ENCODE measurements at places on chromosomes 12 and 14.

GRCh38 chr14:85252011-85252410, 277.9 kb upstream of the FLRT2 start:
- DNase-seq, result no peak

DNA sequence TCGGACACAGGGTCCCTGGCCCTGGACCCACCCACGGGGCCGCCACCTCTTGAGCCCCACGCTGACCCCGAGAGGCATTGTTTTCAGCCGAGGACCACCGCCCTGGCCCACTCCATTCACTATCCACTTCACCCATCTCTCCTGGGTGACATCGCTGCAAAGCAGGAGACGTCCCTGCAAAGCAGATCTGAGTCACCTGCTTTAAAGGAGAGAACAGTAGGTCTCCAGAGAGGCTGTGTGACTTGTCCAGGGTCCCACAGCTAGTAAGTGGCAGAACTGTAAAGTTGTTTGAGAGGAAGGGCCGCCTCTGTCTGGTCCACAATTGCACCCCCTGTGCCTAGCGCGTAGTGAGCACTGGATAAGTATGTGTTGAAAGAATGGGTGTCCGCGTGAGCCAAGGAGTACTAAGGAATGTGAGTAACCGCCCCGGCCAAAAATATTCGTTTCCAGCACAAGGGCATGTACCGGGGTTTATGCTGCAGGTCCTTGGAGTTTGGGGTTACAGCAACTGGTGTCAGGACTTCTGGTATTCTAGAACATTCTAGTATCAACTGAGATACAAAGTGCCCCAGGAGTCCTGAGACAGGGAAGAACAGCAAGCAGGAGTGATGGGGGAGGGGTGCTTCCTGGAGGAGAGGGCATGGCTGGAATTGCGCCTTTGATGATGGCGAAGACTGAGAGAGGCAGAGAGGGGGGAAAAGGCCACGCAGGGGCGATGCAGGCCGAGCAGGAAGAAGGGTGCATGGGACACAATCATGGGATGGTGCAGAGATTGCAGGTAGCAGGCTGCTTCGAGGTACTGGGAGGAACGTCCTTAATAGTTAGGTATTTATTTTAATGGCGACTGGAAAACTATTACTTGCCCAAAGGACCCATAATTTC, 91.1 kb downstream of the SCARB1 start:
- no peak for DNase-seq

GRCh38 chr12:110739488-110739887, 3.2 kb downstream of the PPP1CC start:
- no peak for DNase-seq

DNA sequence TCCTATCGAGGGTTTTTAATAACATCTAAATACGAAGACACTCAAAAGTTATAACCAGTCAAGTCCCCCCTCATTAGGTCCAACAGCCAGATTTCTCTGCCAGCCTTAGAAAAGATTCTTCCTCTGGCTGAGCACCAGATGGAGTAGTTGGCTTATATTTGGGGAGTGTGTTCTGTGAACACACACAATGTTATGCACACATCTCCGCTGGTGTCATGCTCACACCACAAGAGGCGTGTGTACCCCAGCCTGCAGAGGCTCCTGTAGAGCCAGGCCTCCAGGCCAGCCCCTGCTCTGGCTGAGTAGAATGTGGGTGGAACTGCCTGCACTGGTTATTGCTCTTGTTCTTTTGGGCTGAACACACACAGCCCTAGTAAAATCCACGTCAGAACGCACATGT, 64.0 kb downstream of the PIWIL1 start:
- no peak for DNase-seq

- no peak for DNase-seq
Observed at GRCh38 chr14:64940336-64940910, 2.1 kb downstream of the GPX2 start.

DNA sequence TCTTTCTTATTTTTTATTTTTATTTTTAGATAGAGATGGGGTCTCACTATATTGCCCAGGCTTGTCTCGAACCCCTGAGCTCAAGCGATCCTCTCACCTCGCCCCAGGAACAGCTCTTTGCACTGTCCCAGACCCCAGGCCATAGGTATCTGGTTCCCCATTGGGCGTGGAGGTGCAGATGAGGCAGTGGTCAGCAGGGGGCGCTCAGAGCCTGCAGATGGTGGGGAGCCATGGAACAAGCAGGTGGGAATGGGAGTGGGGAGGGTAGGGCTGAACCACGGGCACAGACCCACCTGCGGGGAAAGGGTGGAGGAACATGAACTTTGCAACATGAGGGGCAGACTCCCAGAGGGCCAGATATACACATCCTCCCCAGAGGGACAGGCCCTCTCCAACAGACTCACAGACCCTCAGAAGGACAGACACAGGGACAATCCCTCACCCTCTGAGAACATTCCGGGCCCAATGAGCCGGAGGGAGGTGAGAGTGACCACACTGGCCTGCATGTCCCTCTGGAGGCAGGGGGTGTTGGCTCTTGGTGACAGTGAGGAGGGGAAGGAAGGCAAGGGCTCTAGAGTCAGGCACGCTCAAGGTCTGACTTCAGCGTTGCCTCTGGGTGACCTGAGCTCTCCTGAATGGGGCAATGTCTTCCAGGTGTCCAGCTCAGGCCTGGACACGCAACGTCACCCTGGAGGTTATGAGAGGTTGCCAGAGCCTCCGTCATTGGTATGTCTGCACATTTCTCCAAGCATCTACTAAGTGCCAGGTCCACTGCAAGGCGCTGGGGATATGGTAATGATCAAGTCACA, 34.9 kb downstream of the KRT80 start:
- peak; percentile 56 for DNase-seq

DNA sequence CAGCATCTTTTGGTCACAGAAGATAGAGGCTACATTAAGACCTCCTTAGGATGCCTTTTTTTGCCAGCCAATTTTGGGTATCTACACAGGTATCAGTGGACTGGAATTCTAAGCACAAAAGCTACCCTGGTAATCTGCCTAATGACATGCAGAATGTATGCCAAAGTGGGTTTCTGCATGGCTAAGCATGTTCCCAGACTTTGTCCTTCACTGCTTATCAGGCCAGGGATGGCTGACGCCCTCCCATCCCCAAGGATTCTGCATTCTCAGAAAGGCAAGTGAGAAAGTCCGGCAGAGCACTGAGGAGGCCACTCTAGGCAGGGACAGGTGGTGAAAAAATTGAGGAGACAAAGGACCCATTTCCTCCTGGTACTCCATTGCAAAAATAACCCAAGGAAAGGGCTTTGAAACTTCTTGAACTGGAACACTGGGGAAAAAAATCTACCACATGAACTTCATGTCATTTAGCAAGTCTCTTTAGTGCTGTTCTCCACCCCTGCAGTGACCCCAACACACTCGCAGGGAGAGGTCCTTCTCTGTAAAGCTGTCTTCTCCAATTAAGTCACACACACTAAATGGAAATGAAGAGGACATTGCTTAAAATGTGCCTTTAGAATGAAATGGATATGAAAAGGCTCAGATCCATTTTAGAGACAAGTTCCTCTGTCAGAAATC, 91.7 kb upstream of the MAX start:
- DNase-seq, result no peak

DNA sequence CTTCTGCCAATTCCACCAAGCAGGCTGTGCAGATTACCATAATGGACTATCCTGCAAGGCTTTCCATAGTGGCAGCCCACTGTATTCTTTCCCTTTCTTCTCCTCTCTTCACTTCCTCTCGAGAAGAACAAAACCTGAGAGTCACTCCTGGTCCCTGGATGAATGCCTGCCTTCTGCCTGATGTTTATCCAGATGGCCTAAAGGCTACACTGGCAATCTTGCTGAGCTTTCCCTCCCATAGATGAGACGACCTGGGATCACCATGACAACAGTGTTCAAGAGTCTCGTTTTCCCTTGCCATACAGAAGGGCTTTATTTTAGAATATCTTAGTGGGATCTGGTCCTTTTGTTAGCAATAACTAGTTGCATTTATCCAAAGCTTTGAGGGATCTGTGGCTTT, 142.3 kb downstream of the RTN1 start:
- DNase-seq, result no peak

DNA sequence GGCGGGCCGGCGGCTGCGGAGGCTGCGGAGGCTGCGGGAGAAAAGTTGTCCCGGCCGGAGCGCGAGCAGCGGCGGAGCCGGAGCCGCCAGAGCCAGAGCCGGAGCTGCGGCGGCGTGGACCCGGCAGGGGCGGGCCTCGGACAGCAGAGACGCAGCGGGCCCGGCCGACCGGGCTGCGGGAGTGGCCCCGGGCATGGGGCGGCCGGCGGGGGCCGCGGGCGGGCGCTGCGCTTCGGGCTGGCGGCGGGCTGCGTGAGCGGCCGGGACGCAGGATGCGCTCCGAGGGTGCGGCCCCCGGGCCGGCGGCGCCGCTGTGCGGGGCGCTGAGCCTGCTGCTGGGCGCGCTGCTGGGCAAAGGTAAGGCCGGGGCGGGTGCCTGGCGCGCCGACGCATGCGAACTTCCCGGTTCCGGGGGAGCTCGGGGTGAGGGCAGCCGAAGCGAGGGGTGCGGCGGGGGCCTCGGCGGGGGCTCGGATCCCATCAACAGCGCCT, at the start of gene TMEM132C:
Gene TMEM132C, plus strand, starts transcription at position 40 of the 492 bp plus-strand sequence. Its CDS starts 233 bp downstream, at position 273.
- DNase-seq, result no peak

DNA sequence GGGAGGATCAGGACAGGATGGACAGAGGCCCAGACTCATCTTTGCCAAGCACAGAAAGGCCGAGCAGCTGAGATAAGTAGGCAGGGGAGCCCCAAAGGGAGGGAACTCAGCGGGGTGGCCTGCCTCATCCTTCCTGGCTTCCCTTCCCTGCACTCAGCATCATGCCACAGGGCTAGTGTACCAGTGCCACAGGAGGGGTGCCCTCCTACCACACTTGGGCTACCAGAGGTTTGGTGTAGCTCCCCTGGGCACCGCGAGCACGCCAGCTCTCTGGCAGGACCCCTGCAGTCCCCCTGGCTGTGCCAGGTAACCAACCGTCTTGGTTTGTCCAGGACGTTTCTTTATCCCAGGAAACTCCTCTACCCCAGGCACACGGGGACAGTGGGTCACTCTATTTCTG, 123.5 kb downstream of the ESRRB start:
- DNase-seq, result no peak

- no peak for DNase-seq
Observed at GRCh38 chr12:115866909-115867525, 410.5 kb downstream of the MED13L start.

- no peak for DNase-seq
Observed at GRCh38 chr12:2058837-2059236, 6.0 kb downstream of the CACNA1C start.

- no peak for DNase-seq
Observed at GRCh38 chr12:10406725-10407124, 2.8 kb downstream of the KLRC4 start.

- DNase-seq, result no peak
Observed at GRCh38 chr12:132121283-132121682, 22.8 kb downstream of the DDX51 start.

DNA sequence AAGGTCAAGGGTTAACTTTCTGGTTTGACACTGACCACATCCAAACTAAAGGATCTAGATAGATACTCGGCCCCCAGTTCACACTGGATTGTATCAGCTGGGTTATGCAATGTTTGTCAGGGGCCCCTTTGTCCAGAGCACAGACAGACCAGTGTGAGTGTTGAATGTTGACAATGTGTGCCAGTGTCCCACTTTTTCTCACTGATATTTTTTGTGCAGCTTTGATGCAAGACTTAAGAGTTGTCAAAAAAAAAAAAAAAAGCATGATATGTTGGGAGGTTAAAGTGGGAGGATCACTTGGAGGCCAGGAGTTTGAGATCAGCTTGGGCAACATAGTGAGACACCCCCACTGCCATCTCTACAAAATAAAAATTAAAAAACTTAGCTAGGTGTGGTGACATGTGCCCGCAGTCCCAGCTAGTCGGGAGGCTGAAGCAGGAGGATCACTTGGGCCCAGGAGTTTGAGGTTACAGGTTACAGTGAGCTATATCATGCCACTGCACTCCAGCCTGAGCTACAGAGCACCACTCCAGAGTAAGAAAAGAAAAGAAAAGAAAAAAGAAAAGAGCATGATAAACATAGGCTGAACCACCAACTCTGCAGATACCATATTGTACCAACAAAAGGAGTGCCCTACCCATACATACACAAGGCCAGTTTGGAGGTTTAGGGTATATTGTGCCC, 97.5 kb downstream of the LGR5 start:
- DNase-seq, result no peak

DNA sequence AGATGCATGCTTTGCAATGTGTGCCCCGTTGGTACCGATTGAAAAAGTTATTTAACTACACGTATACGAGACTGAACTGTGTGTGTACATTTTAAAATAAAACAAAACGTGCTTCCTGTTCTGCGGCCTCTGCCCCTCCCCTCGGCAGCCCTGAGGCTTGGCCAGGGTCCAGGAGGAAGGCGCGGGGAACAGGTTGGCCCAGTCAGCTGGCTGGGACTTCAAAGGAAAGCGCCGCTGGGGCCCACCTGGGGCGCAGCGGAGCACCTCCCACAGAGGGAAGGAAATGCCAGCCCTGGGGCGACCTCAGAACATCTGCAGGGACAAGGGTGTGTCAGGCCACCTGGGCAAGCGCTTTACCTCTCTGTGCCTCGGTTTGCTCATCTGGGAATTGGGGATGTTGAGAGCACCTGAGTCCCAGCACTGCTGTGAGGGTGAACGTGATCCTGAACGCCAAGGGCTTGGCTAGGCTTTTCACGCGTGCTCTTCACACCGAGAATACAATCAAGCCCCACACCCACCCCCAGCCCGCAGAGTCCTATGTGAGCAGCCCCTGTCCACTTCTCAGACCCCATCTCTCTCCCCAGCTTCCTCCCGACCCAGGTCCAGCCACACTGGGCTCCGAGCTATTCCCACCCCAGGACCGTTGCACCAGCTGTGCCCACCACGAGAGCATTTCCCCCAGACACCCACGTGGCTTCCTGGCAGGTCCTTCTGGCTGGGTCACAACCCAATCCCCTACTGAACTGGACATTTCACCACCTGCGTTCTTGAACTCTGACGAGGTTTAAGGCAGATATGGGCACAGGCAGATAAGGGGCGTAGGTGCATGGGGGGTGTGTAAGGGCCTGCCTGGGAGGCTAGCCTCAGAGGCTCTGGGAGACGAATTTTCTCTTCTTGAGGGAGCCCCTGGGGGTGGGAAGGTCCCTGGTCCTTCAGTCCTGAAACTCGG, 41.9 kb upstream of the NCOR2 start:
- peak; percentile 82 for DNase-seq

DNA sequence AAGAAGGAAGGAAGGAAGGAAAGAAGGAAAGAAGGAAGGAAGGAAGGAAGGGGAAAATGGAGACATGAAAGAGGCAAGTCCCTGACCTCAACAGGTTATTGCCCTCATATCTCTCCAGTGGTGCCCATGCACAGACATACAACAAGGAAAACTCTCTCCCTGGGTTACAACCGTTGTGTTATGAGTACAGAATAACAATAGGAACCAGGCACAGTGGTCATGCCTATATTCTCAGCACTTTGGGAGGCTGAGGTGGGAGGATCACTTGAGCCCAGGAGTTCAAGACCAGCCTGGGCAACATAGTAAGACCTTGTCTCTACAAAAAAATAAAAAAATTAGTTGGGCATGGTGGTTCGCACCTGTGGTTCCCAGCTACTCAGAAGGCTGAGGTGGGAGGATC, 139.4 kb upstream of the HMGA2 start:
- no peak for DNase-seq

DNA sequence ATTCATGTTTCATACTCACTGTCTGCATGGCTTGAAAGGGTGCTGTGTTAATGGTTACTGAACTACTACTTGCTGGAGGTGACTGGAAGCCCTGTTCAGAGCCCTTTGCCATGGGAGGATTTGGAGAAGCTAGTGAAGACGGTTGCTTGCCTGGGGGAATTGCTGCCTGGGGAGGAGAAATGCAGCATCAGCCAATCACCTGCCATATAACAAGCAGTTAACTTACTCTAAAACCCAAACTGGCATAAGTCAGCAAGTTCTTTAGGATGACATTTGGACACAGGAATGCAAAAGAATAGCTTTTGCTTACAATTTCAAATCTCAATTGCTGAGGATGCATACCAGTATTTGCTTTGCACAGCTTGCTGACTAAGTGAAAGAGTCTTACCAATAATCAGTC, 23.4 kb upstream of the IPO8 start:
- no peak for DNase-seq

Data from activated naive CD4-positive, alpha-beta T cell (primary cell).